ENCODE measurements at places on chromosomes 5 and 9.

DNA sequence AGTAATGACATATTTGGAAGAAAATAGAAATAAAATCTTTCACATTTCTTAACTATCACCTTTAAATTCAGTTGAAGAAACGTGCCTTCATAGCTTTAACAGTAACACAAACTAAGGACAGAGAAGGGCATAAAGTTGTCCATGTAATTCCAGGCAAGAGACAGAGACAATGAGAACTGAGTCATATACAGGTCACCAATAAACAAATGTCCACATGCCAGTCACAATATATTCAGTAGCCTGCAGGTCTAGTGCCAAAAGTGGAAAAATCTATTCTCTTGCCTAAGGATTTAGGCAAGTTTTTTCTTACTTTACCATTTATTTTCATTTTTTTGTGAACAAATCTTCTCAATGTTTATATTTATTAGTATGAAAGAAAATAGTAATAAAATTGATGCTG lies 1711.5 kb upstream of the NUDT12 start:
- no peak for DNase-seq

DNA sequence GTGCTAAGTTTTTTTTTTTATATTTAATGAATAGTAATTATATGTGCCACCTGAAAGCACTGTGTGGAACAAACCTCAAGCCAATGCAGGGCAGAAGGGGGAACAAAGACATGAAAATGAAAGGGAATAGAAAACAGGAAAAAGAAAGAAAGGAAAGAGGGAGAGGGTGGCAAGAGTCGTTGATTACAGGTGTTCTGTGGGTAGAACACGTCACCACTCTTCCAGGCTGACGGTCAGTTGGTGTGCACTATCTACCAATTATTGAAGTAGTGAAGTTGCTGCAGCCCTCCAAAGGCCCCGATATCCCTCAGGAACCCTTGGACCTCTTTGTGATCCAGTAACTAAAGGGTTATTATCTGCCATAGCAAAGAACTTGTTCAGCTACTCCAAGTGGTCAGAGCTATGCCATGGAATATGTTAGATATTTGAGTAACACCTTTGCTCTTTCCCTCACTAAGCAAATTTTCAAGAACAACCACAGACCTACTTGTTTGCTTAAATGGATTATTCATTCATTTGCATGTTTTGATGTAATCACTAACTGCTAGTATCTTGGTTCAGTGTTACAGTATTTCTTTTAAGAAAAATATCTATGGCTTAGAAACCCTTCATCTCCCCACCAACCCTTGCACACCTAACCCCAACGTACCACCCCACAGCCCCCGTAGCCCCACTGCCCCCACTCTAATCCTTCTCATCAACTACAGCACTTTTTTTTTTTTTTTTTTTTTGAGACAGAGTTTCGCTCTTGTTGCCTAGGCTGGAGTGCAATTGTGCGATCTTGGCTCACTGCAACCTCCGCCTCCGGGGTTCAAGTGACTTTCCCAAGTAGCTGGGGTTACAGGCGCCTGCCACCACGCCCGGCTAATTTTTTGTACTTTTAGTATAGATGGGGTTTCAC lies 31.3 kb downstream of the FYB1 start:
- no peak for DNase-seq

DNA sequence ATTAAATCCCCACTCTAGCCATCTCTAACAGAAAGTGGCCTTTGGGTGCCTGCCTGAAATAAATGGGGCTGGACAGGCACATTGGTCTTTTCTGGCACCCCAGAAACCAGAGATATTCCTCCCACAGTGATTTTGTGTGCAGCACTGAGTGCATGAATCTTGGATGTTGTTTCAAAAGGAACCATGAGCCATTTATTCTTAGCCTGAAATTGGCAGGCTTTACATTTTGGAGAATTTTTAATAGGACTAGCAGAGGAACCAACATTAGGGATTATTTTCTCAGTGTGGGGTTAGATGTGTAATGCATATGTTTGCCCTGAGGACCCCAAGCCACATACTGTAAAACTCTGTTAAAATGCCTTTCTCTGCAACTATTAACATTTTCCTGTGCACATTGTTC lies 451.3 kb downstream of the NFIB start:
- DNase-seq, result no peak

DNA sequence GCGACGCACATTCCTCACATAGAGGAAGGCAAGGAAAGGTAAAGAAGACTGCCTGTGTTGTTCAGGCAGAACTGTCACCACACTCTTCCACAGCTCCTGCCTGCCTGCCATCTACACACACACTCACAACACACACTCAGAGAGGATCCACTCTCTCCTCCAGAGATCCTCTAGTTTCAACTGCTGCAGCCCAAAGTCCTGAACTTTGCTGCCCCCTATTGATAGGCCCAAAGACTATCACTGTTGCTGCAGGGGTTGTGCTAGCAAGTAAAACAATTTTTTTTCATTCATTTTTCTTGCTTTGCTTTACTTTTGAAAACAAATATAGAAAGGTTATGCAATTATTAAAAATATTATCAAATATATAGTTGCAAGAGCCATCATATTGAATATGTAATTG lies 5.9 kb upstream of the CFAP90 start:
- no peak for DNase-seq

DNA sequence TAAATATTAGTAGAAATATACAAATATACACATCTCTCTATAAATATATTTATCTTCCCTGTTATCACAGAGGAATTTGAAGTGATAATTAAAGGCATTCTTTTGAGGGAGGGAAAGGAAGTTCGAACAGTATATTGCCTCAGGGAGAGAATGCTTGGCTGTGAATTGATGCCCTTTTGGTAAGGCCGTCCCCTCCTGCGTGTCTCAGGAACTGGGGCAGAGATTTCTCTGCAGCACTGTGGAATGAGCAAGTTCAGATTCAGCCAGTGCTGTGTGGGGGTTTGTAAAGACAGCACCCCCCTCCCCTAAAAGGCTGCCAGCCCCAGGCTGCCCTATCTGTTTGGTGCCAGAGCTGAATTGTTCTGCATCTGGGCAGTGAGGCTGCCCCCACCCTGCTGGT lies 42.0 kb downstream of the UBE2QL1 start:
- no peak for DNase-seq

DNA sequence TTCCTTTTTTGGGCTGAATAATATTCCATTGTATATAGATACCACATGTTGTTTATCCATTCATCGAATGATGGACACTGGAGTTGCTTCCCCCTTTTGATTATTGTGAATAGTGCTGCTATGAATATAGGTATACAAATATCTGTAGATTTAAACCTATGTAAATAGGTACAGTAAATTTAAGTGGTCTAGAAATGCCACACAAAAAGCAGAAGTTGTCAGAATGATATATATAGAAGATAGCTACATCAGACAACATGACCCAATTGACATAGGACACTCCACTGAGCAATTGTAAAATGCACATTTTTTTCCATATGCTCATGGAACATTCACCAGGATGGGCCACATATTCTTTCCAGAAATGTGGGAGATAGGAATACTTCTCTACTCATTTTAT lies 77.6 kb downstream of the SMIM15 start:
- DNase-seq, result no peak

DNA sequence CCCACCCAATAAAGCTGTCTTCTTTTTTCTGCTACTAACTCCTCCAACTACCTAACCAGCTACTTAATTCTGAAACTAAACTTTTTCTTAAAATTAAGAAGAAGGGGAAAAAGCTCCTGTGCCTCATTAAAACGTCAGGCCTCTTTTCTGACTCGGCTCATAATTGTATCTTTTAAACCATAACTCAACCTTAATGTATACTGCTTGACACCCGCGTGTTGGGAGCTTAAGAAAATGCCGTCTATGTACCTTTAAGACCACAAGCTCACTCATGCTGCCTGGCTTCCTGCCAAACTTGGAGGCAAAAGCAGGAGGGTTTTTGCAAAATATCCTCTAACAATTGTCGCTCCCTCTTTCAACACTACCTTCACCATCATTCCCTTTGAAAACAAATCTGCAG lies 5.0 kb downstream of the EBF1 start:
- DNase-seq, result no peak

DNA sequence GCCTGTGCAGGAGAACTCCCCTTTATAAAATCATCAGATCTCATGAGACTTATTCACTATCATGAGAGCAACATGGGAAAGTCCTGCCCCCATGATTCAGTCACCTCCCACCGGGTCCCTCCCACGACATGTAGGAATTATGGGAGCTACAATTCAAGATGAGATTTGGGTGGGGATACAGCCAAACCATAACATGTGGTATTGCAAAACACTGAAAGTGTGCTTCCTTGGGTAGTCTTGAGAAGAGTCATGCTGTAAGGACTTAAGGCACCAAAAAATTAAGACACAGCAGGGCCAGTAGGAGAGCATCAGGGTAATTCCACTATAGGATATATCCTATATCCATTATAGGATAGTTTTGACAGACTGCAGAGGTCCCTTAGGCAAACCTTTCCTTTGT lies 29.4 kb upstream of the GDNF start:
- no peak for DNase-seq

DNA sequence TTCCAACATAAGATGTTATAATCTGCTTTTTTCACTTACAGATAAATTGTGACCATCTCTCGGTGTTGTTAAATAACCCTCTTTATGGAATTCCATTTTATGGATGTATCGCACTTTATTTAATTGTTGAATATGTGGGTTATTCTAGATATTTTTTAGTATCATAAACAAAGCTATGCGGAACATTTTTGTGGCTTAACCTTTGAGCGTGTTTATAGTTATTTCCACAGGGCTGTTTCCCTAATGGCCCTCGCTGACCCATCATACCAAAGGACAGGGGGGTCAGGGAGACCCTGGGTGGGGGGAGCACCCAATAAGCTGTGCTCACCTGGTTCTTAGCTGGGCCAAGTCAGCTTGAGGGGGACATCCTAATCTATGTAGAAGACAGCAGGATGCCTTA lies 65.3 kb downstream of the NDST1 start:
- DNase-seq, result no peak
